ENCODE measurements at places on chromosomes 12 and 14.

DNA sequence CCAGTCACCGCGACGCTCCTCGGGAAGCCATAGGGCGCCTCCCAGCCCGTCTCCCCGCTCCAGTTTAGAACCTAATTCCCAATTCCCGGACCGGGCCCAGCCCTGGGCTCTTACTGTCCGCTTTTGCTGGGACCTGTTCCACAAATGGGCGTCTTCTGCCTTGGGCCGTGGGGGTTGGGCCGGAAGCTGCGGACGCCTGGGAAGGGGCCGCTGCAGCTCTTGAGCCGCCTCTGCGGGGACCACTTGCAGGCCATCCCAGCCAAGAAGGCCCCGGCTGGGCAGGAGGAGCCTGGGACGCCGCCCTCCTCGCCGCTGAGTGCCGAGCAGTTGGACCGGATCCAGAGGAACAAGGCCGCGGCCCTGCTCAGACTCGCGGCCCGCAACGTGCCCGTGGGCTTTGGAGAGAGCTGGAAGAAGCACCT, 797 bp downstream of the UNG start:
- DNase-seq, result peak; percentile 50

DNA sequence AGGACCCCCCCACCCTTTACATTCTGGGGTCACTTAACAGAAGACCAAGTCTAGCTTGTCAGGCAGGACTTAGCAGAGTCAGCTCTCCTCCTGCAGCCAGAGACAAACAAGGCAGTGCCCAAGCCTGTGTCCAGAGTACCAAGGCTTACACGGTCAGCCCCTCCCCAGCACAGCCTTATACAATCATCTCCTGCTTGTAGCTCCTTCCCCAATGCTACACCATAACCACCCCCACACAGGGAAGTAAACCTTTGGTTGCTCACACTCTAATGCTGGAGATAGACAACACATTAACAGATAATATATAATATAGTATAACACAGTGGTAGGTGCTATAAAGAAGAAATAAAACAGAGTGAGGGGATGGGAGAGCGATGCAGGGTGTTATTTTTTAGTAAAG, 175.4 kb upstream of the PWP1 start:
- no peak for DNase-seq

- no peak for DNase-seq
Measured at GRCh38 chr12:121794534-121795033, 1.1 kb upstream of the RHOF start.

- DNase-seq, result no peak
Measured at GRCh38 chr14:46279776-46280175, 371.8 kb downstream of the RPL10L start.

- peak; percentile 52 for DNase-seq
Measured at GRCh38 chr14:71621276-71621675, 311.0 kb upstream of the RGS6 start.

- DNase-seq, result no peak
Measured at GRCh38 chr12:26226122-26226521, 30.7 kb downstream of the SSPN start.

DNA sequence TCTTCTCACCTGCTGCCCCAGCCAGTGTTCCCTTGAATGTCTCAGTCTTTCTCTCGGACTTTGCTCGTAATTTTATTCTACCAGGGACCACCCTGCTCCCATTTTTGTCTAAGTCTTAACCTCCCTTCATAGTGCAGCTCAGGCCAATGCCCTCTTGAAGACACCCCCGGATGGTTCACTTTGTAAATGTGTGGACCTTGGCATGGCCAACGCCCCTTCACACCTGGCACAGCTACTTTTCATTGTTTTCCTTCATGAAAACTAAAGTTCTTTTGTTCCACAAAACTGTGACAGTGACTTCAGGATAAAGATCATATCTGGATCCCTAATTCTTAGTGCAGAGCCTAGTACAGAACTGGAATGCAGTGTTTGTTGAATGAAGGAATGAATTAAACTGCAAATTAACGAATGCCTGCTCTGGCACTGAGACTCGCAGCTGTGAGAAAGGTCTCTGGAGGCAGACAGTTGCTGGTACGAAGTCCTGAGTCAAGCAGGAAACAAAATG, 3.5 kb upstream of the RNASE4 start:
- DNase-seq, result no peak

DNA sequence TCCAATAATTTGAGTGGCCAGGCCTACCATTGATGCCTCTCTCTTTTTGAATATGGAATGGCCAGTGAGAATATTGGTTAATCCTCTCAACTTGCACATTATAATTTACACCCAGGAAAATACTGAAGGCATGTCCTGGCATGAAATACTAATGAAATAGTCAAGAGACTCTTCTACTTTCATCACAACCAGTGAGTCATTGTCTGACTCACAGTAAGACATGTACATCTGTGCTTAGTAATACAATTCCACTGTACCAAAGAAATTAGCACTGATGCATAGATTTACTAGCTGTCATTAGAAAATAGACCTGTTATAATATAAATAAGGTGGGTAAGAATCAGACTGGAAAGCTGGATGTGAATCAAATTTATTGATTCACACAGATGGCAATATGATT, 31.6 kb downstream of the KCNC2 start:
- DNase-seq, result peak; percentile 92

DNA sequence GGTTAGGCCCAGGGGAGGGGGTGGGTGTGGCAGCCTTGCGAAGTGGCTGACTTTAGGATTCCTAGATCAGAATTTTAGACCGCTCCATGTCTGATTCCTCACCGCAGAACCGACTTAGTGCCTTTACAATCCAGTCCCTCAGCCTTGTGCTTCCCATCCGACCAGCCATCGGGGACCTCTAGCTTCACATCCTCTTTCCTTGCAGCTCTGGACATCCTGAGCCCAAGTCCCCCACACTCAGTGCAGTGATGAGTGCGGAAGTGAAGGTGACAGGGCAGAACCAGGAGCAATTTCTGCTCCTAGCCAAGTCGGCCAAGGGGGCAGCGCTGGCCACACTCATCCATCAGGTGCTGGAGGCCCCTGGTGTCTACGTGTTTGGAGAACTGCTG, 557 bp downstream of the COPS7A start:
- DNase-seq, result no peak

DNA sequence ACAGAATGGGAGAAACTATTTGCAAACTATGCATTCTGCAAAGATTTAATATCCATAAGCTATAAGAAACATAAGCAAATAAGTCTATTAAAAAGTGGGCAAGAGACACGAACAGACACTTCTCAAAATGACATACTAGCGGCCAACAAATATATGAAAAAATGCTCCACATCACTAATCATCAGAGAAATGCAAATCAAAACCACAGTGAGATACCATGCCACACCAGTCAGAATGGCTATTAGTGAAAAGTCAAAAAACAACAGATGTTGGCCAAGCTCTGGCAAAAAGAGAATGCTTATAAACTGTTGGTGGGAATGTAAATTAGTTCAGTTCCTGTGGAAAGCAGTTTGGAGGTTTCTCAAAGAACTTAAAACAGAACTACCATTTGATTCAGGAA, 121.3 kb downstream of the KCNMB4 start:
- DNase-seq, result peak; percentile 44

DNA sequence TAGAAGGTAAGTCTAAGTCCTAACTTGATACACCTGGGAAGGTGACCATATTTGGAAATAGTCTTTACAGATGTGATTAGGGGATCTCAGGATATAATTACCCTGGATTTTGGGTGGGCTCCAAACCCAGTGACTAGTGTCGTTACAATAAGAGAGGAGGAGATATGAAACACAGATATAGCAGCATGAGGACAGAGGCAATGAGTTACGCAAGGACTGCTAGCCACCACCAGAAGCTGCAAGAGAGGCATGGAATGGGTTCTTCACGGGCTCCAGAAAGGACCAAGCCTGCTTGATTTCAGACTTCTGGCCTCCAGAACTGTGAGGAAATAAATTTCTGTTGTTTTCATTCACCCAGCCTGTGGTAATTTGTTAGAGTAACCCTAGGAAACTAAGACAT, 28.6 kb downstream of the FGFR1OP2 start:
- no peak for DNase-seq

DNA sequence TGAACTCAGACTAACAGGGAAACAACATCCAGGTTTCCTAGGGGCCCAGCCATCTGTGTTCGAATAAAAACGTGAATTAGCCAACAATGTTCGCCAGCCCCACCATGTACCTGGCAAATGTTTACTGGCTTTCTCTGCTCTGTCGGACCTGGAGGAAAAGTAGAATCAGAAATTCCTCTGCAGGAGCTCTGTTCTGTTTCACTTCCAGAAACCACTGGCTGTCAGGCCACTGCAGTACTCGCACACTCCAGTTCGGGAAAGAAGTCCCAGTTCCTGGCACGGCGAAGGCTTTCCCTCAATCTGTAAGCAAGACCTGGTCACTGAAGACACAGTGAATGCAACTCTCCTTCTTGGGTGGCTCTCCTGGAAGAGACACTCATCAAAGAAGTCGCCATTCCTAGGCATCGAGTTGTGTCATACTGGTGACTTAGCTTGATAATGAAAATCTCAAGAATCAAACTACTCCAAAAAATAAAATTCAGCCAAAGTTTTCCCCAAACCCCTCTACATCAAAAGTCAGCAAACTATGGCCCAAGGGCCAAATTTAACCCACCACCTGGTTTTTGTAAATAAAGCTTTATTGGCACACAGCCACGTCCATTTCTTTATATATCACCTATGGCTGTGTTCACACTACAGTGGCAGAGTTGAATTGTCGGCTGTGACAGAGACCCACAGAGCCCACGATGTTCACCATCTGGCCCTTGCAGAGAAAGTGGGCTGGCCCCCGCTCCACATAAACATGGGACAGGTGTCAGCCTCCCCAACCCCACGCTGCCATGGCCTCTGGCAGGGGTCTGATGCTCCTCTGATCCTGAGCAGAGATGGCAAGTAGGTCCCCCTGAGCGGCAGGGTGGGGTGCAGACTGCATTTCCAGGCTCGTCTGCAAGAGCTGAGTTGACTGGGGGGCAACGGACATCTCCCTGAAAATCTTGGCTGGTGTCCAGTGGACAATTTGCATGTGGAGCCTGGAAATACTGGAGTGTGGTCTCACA, 189.2 kb upstream of the DIO3 start:
- DNase-seq, result no peak

GRCh38 chr14:34081101-34081575, 130.3 kb upstream of the EGLN3 start:
- DNase-seq, result peak; percentile 85

GRCh38 chr12:20376984-20377383, 8.6 kb downstream of the PDE3A start:
- DNase-seq, result peak; percentile 13

- no peak for DNase-seq
Measured at GRCh38 chr14:53824061-53824460, 132.6 kb downstream of the BMP4 start.

GRCh38 chr12:105992849-105993740, 145.7 kb downstream of the NUAK1 start:
- peak; percentile 95 for DNase-seq

GRCh38 chr14:56996721-56997399, 186.6 kb upstream of the OTX2 start:
- no peak for DNase-seq

- no peak for DNase-seq
Measured at GRCh38 chr14:91654836-91655235, 77.0 kb downstream of the CATSPERB start.

DNA sequence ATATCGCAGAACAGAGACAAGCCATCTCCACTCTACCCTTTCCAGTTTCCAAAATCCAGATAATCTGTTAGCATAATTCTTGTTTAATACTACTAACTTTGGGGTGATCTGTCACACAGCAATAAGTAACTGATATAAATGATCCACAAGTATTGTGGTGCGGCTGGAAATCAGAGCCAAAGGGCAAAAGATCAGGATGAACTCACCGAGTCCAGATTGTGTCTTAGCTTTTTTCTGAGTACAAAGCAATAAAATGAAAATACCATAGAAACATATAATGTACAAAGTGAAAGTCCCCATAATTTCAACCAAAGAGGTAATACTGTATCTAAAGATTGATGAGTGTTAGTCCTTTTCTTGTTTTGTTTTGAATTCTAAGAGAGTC, 17.4 kb downstream of the HECTD1 start:
- no peak for DNase-seq

DNA sequence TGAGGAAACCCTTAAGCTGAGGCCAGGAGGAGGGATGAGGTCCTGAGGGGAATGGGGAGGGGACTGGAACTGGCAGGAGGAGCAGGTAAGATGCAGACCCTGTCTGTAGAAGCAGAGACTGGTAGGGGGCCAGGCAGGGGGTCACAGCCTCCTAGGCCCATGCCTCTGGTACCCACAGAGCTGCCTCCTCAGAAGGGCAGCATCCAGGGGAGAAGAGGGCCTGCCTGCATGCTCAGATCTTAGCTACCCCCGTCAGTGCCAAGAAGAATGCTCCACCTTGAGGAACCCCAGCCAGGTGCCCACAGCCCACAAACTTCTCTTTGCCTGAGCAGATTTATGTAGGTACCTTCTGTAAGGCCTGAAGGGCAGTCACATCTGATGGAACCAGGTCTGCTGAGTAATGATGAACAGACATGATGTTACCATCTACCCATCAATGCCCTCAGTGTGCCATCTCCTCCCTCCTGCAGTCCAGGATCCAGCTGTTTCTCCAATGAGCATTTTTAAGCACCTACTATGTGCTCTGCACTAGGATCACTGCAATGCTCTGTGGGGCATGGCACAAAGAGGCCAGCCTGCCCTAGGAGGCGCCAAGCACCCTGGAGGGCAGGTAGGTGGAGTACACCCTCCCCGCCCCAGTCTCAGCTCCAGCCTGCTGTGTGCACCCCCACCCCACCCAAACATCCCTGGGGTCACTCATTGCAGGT, 24.8 kb upstream of the ZFP36L1 start:
- DNase-seq, result no peak

- DNase-seq, result no peak
Measured at GRCh38 chr14:93343797-93344196, 3.2 kb upstream of the COX8C start.

- no peak for DNase-seq
Measured at GRCh38 chr12:2248901-2249381, 196.2 kb downstream of the CACNA1C start.

- no peak for DNase-seq
Measured at GRCh38 chr14:90319173-90319572, 12.6 kb downstream of the NRDE2 start.

DNA sequence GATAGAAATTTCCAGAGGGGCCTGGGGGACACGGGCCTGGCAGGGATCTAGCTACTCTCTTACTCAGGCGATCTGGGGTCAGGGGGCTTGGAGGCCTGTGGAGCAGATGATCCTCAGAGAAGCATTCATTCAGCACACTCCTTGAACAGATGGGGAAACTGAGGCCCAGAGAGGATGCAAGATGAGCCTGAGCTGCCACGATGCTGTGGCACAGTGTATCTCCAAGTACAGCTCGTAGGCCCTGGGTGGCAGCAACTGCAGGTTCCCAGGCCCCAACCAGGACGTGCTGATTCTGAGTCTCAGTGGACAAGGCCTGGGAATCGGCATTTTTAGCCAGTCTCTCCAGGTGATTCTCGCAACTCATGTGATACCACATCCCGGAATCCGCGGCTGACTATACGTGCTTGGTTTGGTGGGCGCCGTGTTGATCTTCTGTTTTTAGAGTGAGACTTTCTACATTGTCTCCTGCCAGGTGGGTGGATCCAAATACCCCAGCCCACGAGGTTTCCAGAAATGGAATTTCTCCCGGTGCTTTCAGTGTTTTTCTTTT, 22.5 kb downstream of the ADGRD1 start:
- no peak for DNase-seq

- DNase-seq, result no peak
Measured at GRCh38 chr12:4002601-4003000, 129.4 kb upstream of the PARP11 start.

GRCh38 chr14:72636871-72637270, 257.0 kb downstream of the DPF3 start:
- no peak for DNase-seq

GRCh38 chr14:102279688-102280348, 25.1 kb downstream of the MOK start:
- DNase-seq, result peak; percentile 100

All from astrocyte (in vitro differentiated cells and primary cell).